ENCODE measurements at places on chromosomes 7 and 10.

GRCh38 chr10:58137813-58138212 is 129.9 kb downstream of the IPMK start:
- no peak for DNase-seq

DNA sequence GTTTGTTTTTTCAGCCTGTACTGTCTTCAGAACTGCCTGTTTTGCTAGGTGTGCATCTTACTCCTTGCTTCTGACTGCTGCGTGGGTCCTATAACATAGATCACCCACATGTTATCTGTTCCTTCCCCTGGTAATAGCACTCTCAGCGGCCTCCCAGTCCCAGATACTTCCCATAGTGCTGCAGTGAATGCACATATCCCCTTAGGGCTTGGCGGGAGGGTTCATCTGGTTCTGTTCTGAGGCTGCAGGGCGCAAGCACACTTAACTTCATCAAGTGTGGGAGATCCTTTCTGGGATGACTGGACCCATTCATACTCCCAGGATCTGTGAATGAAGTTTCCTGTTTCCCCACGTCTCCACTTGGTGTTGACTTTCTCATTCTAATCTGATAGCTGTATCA is 90.7 kb downstream of the CELF2 start:
- DNase-seq = no peak

DNA sequence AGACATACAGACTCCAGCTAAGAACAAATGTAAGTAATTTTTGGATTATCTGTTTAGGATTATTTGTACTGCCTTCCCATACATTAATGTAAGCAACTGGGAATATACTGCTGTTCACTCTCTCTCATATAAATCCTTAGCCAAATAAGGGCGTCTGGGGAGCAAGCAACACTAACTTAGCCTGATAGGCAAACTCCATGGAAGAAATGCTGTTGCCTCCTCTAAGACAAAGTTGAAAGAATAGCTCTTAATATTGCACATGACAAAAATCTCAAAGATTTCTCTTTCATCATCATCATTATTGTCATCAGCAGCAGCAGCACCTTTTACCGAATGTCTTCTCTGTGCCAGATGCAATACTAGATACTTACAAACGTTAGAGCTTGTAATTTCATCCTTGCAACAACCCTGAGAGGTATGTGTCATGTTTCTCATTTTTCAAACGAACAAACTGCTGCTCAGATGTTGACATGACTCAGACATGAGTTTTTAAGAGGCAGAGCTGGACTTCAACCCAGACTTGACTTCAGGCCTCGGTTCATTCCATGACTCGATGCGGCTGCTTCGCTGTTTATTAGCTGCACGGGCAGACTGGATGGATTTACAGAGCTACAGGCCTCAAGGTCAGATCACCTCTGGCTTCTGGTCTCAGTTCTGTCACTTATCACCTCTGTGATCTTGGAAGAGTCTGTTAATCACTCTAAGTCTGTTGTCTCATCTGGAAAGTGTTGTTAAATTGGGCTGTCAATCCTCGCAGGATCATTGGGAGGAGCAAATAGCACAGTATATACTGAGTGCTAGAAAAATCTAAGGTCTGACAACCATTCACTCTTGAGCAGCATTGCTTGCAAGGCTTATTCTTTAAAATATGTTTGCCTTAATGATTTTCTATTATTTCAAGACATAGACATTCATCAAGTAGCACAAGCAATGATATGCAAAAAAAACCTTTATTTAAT is 126.3 kb upstream of the CELF2 start:
- no peak for DNase-seq

DNA sequence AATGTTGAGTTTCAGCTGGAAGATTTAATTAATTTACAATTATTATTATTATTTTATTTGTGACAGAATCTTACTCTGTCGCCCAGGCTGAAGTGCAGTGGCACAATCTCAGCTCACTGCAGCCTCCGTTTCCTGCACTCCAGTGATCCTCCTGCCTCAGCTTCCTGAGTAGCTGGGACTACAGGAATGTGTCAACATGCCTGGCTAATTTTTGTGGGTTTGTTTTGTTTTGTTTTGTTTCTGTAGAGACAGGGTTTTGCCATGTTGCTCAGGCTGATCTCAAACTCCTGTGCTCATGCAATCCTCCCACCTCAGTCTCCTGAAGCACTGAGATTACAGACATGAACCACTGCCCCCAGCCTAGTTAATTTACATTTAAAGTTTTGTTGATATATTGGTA is 93.8 kb upstream of the MEOX2 start:
- no peak for DNase-seq

GRCh38 chr10:61792921-61793320 is 108.6 kb upstream of the ARID5B start:
- DNase-seq = no peak

DNA sequence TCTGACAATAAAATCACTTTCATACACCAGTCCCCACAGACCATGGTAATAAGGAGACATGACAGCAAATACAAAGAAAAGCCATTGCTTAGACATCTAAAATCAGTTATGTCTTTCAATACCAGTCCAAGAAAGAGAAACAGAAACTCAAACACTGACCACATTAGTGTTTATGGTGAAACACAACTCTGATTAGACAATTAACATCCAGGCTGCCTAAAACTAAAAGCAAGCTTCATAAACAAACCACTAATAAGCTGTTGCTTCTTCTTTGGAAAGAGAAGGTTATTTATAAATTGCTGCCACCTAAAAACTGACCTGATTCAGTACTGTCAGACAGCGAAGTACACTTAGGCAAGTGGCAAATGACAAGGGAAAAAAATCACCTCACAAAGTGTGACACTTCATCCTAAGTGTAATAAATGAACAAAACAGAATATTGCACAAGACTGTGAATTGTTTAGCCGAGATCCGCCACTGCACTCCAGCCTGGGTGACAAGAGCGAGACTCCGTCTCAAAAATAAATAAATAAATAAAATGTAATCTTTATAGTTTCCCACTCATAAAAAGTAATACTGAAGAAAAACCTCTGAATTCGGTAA is 277.4 kb downstream of the PARD3 start:
- DNase-seq = no peak

GRCh38 chr10:25125201-25125611 is 49.6 kb upstream of the GPR158 start:
- no peak for DNase-seq

GRCh38 chr7:37927773-37928444 is 7.5 kb downstream of the EPDR1 start:
- DNase-seq = no peak

- no peak for DNase-seq
Measured at GRCh38 chr7:138834583-138834982, 36.6 kb upstream of the ATP6V0A4 start.

DNA sequence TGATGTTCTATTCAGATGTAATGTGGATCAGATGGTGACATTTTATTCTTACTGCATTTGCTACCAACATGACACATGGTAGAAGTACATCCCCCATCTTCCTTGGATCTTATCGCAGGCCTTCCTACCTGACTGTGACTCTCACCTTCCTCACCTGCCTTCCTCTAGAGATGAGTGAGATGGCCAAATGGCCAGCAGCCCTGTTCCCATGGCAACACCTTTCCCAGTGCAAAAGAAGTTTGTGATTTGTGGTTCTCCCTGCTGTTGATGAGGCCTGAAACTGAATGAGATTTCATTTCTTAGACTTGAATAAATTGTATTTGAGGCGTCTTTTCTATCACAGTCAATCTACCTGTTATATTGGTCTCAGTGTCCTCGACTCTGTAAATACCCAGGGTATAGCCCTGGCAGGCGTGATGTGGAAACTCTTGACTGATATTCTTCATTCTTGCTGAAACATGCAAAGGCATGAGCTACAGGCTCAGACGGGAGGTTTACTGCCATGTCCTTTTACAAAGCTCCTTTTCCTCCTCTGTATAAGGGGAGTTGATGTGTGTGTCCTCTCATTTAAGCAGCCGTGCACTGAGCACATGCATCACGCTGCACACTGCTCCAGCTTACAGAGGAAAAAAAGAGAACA is 440.7 kb upstream of the AKR1E2 start:
- DNase-seq = no peak

DNA sequence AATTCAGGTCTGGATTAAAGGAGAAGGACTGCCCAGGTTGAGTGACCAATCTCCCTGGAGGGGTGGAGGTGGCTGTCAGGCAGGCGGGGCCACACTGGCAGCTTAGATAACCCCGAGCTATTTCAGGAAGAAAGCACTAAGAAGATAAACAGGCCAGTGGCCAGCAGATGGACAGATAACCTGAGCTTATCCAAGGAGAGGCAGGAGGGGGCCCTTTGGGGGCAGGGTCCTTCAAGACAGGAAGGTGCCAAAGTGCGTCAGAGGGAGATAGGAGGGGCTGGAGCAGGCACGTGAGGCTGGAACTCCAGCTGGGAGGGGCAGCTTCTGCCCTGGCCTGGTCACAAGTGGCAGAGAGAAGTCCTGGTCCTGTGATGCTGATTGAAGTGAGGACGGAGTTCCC is 29.8 kb upstream of the PODXL start:
- DNase-seq = no peak

DNA sequence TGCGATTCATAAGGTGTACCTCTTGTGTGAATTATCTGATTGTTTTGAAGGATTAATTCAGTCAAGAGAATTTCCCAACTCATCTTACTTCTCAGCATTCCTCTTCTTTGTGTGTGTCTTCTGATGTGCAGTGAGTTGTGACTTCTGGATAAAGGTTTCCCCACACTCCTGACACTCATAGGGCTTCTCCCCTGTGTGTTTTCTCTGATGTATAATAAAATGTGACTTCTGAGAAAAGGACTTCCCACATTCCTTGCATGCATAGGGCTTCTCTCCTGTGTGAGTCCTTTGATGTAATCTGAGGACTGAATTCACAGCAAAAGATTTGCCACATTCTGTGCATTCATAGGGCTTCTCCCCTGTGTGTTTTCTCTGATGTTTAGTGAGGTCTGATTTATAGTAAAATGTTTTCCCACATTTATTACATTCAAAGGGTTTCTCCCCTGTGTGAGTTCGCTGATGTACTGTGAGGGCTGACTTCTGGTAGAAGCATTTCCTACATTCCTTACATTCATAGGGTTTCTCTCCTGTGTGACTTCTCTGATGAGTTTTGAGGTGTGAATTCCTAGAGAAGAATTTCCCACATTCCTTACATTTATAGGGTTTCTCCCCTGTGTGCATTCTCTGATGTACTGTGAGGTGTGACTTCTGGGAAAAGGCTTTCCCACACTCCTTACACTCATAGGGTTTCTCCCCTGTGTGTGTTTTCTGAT is 24.2 kb downstream of the ZNF25 start:
- no peak for DNase-seq

DNA sequence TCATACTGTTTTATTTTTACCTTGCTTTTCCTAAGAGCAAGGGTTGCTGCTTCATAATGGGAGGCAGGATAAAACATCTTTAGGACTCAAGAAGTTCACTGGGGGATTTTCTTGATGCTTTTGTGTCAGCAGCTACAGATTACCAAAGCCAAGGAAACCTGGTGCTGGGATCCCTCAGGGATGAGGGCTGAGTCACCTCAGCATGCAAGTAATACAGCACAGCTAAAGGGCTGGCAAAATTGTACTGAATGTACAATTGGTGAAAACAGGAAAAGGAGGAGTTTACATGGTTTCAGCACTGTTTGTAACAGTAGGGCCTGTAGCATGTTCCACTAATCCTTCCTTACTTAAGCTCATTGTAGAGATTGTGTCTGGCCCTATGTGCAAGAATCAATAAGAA is 1056.8 kb downstream of the SORCS1 start:
- DNase-seq = no peak

DNA sequence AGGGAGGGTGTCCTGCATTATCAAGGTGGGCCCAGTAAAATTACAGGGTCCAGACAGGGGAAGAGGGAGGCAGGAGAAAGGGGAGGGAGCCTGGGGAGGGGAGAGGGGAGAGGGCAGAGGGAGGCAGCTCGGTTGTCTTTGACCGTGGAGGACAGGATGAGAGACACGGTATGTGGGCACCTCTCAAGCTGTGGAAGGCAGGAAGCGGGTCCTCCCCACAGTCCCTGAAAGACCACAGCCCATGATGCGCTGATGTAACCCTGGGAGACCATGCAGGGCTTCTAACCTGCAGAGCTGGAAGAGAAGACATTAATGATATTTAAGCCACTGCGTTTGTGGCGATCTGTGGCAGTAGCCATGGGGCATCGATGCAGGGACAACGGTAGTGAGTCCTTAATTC is 27.2 kb upstream of the MNX1 start:
- DNase-seq = no peak

DNA sequence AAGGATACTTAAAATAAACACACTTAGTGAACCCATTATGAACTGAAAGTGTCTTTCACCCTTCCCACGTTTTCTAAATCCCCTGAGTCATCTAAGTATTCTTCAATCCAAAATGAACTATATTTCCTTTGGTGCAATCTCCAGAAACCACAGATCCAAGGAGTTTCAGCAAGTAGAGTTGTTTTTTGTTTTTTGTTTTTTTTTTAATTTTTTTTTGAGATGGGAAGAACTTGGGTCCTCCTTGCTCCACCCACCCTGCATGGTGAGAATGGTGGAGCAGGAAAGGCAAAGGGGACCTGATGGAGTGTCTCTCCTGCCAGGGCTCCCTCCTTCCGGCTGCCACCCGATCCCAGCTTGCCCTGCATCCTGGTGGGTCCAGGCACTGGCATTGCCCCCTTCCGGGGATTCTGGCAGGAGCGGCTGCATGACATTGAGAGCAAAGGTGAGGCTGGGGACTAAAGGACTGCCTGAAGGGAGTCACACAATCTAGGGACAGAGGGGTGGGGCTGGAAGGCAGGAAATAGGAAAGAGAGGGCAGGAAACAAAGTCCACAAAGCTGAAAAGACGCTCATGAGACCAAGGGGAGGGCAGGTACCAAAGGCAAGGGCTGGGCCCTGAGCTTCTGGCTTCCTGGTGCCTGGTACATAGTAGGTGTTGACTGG is 12.1 kb downstream of the ATG9B start:
- no peak for DNase-seq

- no peak for DNase-seq
Measured at GRCh38 chr10:51878695-51879094, 179.3 kb upstream of the CSTF2T start.

DNA sequence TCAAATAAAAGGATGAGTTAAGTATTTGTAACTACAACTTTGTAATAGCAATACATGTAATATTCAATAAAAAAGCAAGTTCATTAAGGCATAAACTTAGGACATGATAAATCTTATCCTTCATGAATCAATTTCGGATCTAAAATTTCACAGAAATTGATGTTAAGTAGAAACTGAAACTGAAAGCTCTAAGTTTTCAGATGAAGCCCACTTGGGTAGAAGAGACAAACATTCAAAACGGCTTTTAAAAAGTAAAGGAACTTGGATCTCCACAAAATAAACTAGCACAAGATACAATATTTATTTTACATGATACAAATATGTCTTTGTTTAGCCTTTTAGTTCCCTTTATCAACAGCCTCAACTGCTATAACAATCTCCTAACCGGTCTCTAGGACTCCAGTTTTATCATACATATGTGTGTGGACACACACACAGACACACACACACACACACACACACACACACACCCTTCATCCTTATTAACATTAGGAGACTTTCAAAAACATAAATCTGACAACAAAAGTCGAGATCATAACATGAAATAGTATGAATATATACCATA is 83.7 kb downstream of the USP6NL start:
- no peak for DNase-seq
